Mammary epithelial cell (primary cell): ENCODE measurements at places on chromosomes 7 and 10.
A peak's percentile ranks its signal among the peaks of the same experiment; 100 is the strongest.

DNA sequence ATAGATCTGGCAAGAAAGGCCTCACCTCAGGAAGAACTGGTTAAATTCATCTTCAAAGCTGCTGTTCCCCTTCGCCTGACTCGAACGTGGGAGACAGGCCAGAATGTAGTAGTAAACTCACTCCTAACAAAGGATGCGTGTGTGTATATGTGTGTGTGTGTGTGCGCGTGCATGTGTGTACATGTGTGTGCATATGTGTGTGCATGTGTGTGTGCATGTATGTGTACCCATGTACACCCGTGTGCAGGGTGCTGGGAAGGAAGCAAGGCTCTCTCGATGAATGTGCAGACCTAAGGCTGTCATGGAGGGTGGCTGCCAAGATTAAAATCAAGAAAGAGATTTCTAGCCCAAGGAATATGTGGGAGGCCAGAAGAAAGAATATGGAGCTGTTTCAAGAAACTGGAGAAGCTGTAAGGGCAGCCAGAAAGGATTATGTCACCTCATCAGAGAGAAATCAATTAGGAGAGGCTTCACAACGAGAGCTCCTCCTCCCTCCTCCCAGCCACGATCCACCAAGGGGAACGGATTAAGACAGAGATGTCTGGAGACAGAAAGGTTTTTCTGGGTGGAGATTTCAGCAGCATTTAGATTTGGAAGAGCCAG is 34.0 kb upstream of the LBX1 start:
- DNase-seq = no peak

DNA sequence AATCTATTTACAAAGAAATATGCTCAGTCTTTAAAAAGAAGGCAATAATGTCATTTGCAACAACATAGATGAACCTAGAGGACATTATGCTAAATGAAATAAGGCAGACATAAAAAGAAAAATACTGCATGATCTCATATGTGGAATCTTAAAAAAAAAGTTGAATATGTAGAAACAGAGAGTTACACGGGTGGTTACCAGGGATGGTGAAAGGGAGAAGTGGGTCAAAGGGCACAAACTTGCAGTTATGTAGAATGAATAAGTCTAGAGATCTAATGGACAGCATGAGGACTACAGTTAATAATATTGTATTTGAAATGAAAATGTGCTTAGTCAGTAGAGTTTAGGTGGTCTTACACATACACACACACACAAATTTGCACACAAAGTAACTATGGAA is 88.2 kb upstream of the CCDC71L start:
- no peak for DNase-seq

- no peak for DNase-seq
Measured at GRCh38 chr10:24929056-24929544, 23.3 kb downstream of the PRTFDC1 start.

DNA sequence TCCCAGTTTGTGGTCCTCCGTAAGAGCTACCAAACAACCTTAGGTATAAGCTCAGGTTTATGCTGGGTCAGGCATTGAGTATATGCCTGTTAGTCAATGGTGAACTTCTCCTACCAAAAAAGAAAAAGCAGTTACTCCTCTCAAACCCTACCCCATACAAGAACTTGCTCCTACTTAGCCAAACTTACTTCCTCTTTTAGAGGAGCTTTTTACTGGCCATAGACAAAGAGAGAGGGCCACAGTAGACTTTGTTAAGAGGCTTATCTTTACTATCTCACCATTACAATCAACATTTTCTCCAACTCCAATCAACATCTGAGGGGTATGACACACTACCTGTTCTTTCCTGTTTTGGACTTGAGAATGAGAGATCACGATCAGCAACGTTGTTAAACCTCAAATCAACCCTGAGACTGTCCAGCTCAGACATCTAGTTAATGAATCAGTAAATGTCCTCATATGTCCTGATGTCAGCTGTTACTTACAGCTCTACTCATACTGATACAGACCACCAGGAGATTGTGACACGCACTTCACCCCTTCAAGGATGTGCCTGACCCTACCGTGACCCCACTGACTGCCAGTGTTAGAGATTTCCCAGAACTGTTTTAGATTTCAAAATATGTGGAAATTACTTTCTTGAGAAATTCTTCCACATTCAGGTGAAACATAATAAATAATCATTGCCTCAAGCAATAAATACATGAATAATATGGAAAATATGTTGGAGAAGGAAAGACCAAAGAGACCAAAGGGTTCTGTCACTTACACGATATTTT is 18.4 kb upstream of the CCDC71L start:
- DNase-seq = peak; percentile 79

DNA sequence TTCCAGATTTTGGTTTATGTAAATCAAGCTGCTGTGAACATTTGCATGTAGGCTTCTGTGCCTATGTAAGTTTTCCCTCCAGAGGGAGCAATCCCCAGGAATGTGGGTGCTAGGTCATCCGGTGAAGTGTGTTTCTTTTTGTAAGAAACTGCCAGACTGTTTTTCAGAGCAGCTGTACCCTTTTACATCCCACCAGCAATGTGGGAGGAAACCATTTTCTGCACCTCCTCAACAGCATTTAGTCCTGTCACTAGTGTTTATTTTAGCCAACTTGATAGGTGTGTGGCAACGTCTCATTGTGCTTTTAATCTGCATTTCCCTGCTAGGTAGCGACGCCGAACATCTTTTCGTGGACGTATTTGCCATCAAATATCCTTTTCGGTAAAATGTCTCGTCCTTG is 395.7 kb upstream of the FOXK1 start:
- DNase-seq = no peak

DNA sequence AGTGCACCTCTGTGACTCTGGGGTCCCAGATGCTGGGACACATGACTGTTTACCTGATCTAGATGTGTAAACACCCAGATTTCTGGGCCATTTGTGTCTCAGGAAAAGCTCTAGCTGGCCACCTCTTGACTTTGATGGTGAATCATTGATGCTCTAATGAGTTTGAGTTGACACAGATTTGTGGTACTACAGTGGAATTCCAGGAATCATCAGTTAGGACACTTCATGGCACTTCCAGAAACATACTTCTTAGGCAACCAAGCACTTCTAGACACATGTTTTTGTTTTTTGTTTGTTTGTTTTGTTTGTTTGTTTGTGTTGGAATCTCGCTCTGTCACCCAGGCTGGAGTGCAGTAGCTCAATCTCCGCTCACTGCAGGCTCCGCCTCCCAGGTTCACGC is 302.2 kb upstream of the ZMIZ1 start:
- no peak for DNase-seq

- DNase-seq = peak; percentile 24
Measured at GRCh38 chr7:129989466-129989865, 36.7 kb upstream of the UBE2H start.

DNA sequence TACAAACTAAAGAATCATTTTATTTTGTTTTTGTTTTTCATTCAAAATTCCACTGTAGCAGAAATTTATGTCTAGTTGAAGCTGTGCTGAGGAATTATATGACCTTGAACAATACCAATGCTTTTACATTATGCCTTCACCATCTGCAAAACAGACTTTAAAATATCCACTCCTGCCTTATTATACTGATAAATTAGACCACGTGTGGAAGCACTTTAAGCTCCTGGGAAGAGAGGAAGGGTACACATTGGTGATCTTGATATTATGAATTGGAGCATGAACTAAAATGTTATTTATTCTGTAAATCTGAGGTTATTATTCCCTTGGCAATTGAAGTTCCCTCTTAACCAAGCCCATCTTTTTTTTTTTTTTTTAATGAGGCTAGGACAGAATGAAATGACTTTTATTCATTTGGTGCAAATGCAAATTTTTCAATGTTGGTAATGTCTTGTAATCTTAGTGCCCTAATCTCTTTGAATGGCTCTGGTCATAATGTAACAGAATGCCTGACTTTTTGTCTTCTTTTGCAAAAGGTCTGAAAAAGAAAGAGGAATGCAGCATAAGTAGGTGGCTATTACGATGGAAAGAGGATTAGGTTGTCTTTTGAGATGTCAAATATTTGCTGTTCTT is 139.9 kb upstream of the COBL start:
- no peak for DNase-seq

GRCh38 chr10:14032406-14032998 is 298.2 kb downstream of the FRMD4A start:
- no peak for DNase-seq

DNA sequence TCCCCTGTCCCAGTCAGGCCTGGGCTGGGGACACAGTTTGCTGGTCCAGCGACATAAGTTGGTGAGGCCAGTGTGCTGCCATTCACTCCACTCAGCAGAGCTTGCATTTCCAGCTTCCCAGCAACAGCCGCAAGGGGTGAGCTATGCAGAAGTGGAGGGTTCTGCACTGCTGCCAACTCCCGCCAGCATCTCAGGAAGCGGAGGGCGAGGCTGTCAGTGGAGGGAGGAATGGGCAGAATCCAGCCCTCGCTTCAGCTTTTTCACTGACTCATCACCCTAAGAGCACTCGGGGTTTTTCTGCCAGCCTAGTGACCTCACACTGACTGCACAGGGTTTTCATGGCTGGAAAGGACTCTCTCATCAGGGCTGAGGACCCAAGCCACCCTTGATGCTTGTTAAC is 625.1 kb upstream of the MKI67 start:
- no peak for DNase-seq

DNA sequence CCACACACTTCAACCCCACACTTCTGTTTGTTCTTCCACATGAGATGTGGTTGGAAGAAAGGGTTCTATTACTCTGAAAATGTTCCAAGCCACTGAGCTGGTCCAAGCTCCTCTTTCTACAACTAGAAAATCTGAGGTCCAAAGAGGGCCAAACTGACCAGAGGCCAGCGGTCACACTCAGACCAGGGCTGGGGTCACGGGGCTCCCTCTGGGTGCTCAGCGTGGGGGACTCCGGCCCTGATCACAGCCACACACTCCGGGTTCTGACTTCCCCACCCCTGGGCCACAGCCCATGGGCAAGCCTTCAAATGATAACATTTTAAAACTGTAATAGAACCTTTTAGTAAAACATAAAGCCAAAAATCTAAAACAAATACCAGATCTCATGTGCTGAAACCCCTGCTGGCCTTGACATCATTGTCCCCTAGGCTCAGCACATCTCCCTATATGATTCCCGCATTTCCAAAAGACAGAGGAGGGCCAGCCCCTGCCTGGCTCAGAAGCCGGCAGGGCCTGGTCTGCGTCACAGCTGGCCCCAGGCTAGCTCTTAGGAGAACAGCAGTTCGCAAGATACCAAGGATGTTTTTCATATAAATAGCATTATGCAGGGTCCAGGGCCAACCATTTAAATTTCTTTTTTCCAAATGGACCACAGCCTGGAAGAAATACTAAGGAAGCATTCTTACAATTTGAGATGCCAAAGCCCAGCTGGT is 3.3 kb downstream of the CRYGN start:
- no peak for DNase-seq

- peak; percentile 89 for DNase-seq
Measured at GRCh38 chr10:73894245-73894971, 16.5 kb upstream of the PLAU start.

DNA sequence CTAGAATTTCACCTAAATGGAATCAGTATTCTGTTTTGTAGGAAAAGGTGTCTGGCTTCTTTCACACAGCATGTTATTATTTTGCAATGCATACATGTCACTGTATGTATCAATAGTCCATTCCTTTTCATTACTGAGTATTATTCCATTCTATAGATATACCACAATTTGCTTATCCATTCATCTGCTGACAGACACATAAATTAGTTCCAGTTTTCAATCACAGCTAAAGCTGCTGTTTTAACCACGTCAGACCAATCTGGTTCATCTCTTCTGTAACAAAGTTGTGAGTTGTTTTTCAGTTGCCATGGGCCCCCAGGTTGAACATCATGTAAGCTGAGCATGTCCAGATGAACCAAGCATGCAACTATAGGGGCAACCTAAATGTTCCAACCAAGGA is 282.1 kb upstream of the MKLN1 start:
- DNase-seq = no peak

DNA sequence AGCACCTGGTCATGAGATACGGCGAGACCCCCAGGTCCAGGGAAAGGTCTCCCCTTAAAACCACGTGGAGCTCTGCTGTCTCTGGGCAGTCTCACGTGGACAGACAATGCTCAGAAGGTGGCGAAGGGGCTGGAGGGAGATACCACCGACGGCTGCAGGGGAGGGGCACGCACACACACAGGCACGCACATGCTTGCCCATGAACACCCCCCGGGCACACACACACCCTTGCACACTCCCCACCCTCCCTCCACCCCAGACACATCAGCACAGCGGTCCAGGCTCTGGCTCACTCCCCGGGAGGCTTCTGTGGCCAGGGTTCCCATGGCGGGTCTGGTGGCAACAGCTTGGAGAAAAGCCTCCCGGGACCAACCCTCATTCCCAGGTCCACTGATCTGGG is 52.4 kb upstream of the TNRC18 start:
- no peak for DNase-seq

DNA sequence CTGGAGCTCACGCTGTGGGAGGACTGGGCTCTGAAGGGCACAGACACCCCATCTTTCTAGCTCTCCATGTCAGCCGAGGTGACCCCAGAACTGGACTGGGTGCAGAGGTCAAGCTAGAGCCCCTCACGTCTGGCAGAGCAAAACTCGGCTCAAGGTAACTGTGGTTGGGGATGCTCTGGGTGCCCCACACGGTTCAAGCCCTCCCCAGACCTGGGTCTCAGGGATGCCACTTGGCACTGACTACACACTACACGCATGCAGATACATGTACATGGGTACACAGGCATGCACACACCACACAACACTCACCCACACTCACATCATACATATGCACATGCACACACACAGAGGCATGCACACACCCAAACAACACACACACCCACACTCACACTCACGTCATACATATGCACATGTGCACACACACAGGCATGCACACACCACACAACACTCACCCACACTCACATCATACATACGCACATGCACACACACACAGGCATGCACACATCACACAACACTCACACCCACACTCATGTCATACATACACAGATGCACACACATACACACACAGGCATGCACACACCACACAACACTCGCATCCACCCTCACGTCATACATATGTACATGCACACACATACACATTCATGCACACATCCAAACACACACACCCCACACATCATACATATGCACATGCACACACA is 219.3 kb downstream of the DNAJB6 start:
- no peak for DNase-seq

DNA sequence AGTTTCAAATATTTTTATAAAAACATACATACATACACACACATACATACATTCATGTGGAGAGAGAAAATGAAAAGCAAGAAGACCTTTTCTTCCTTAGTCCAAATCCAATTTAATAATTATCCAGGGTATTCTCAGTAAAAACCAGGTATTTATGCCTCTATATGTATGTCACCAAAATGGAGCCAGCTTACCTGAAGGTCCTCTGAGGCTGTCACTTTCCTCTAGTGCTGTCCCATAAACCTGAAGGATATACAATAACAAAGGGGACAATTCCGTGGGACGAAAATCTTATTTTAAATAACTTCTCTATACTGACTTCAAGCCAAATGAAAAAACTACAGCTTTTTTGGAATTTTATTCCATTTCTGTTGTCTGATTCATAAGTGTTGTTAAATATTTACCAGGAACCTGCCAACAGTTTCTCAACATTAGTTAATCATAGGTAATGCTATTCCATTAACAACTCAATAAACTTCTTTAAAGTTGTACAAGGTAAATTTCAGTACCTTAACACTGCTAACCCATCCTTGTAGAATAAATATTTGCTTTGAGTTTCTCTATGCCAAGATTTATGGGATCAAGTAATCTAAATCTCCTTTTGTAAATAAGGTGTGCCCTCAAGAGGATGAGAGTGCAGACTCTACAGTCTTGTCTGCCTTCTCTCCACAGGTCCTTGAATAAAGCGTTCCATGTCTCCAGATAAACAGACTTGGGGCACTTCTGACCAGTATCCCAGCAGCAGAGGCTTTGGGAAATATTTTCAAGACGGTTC is 260.3 kb downstream of the AHR start:
- DNase-seq = no peak

- DNase-seq = no peak
Measured at GRCh38 chr7:67429735-67430134, 433.1 kb downstream of the TYW1 start.
